ENCODE measurements at places on chromosomes 2 and 18.

DNA sequence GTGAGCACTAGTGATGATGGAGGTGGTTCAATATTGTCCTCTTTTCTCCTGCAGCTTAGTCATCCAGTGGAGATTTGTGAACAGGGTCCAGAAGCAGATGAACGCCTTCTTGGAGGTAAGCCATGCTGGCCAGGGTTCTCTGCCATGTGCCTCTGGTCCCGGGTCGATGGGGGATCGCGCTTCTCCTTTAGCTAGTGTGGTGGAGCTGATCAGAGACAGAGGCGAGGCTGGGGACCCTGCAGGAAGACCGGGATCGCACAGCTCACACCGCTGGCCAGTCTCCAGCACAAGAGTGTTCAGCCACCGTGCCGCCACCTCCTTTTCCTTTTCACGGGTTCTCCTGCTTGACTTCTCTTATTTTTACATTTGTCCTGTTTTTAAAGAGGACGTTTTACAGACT is 243.4 kb downstream of the ALPK2 start:
- no peaks in the 10 kb centered on the region for H3K36me3 ChIP-seq
- H3K27me3 ChIP-seq = no peaks in the 10 kb centered on the region
- no peaks in the 10 kb centered on the region for H3K4me1 ChIP-seq
- H3K4me3 ChIP-seq = no peak overlapping the region

DNA sequence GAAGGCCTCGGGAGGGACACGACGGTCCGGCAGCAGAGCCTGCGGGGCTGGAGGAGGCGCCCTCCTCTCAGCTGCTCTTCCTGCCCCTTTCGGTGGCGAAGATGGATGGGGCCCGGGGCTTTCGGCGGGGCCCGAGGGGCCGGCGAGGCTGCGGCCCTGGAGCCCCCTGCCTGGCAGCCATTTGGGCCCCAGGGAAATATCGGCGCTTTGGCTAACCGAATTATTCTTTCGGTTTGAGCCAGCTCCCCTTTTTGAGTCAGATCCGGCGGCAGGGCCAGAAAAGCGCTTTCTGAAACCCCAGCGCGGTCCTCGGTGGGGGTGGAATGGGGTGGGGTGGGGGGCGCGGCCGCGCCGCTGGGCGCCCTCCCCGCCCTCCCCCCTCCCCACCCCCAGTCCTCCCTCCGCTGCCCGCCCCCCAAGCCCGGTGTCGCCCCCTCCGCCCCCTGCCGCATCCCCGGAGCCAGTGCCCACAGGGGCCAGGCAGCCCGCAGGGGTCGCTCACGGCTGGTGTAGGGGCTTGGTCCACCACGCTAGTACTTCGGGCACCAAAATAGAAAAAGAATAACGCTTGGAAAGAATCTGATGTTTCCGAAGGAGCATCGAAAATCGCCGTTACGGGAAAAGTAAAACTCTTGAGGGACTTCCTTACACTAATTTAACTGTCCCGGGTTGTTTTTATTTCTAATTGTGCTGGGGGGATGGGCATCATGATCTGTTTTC is 9.1 kb upstream of the ARID5A start:
- H3K4me1 ChIP-seq = peaks cover 22% of the 10 kb centered on the region
- no peak overlapping the region for H3K27ac ChIP-seq
- peaks cover 3% of the 10 kb centered on the region for H3K27me3 ChIP-seq
- peak overlapping the region; percentile 43 for H3K4me3 ChIP-seq

- no peak for DNase-seq
- H3K36me3 ChIP-seq = no peaks in the 10 kb centered on the region
- H3K27me3 ChIP-seq = no peaks in the 10 kb centered on the region
- H3K27ac ChIP-seq = no peak overlapping the region
- no peak overlapping the region for H3K4me3 ChIP-seq
Observed at GRCh38 chr2:63819765-63820717, 21.7 kb upstream of the UGP2 start.

DNA sequence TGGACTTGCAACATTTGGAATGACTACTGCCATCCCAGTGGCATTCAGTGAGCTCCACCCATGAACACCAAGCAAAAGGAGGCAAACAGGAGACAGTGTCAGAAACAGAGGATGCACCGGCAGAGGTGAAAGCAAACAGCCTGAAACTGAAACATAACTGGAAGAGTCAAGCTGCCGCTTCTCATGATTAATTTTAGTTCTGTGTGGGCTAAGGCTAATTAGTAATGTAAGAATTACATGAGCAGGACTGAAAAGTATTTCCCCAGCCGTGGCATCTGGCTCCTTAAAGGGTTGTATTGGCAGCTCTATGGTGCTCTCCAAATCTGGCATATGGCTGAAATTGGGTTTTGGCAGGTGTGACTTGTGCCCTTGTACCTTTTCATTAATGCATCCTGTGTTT is 1108.1 kb downstream of the TSN start:
- no peaks in the 10 kb centered on the region for H3K4me1 ChIP-seq
- DNase-seq = no peak
- H3K4me3 ChIP-seq = no peak overlapping the region
- H3K27ac ChIP-seq = no peak overlapping the region
- H3K27me3 ChIP-seq = no peaks in the 10 kb centered on the region
- H3K36me3 ChIP-seq = no peaks in the 10 kb centered on the region

- H3K27ac ChIP-seq = no peak overlapping the region
- no peak for DNase-seq
- H3K4me3 ChIP-seq = no peak overlapping the region
- no peaks in the 10 kb centered on the region for H3K4me1 ChIP-seq
- no peaks in the 10 kb centered on the region for H3K27me3 ChIP-seq
Observed at GRCh38 chr18:62289047-62289446, 36.1 kb upstream of the TNFRSF11A start.

- H3K27me3 ChIP-seq = no peaks in the 10 kb centered on the region
- DNase-seq = no peak
- H3K4me1 ChIP-seq = peaks cover 16% of the 10 kb centered on the region
- H3K36me3 ChIP-seq = no peaks in the 10 kb centered on the region
Observed at GRCh38 chr2:216855605-216856004, 4.3 kb downstream of the TNP1 start.

DNA sequence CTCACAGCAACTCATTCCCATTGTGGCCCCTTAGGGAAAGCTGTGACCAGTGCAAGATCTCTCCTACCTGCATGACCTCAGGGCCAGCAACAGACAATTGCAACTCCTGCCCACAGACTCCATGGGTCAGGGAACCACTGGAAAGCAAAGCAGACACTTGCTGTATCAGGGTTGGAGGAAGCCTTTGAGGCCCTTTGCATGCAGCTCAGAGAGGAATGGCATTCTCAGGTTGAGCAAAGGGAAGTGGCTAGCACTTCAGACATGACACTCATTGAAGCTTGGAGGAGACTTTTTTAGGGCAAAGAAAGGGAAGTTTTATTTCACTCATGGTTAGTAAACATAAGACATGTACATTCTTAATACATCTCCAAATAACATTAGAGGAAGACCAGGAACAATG is 22.1 kb downstream of the IL1F10 start:
- no peak for DNase-seq
- H3K27ac ChIP-seq = no peak overlapping the region
- H3K4me1 ChIP-seq = no peaks in the 10 kb centered on the region
- H3K4me3 ChIP-seq = no peak overlapping the region
- H3K36me3 ChIP-seq = no peaks in the 10 kb centered on the region

All from thymus (tissue), 14 donors.